ENCODE measurements at places on chromosomes 2 and 18. TPM values are rescaled to one million over a fixed set of nuclear protein-coding genes. Genes with fewer than 3 reads are reported as not detected.

GRCh38 chr18:9403795-9404564 lies 69.4 kb downstream of the TWSG1 start:
- no peak for DNase-seq

Gene CAPN13
- 0.22 TPM for polyA plus RNA-seq

DNA sequence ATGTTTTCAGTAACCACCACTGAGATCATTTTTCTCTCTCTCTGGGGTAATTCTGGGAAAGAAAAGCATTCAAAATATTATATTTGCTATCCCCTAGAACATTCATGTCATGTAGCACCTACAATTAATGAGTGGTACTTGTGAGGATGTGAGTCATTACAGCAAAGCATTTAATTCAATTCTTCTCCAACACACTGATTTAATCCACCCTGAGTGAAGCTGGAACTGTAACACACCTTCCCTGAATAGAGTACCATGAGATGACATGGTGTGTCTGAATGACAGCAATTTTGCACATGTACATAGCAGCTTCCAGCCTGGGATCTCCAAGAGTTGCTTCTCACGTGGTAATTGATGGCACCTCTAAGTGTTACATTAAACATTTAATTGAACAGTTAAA lies 207.1 kb upstream of the SLC14A2 start:
- no peak for DNase-seq

GRCh38 chr2:124254621-124255020 lies 229.5 kb downstream of the CNTNAP5 start:
- DNase-seq = peak; percentile 59

Gene C1GALT1C1L
- polyA plus RNA-seq = 1.2 TPM

Gene CERKL
- 11.0 TPM for polyA plus RNA-seq

DNA sequence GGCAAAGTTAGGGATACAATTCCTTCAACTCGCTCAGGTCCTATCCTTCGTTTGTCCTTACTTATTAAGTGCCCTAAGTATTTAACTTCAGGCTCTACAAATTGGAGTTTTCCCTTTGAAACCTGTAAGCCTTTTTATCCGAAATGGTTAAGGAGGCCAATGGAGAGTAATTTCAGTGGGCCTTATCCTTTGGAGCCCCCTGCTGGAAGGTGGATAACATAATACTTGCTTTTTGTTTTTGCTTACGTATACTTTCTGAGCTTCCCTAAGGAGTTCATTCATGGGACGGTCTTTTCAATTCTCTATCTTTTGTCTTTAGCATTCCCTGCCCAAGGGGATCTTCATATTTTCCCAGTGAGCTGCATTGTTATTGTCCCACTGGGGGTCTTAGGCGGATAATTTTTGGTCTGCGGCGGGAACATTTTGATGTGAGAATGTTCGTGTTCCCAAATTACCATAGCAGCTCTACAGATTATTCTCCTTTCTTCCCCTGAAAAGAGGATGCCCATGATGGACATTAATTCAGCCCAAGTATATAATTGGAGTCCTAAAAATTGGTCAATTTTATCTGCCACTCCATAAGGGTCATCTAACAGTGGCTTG lies 34.4 kb upstream of the TRAPPC8 start:
- no peak for DNase-seq

GRCh38 chr2:62471816-62472215 lies 34.2 kb downstream of the TMEM17 start:
- peak; percentile 86 for DNase-seq

DNA sequence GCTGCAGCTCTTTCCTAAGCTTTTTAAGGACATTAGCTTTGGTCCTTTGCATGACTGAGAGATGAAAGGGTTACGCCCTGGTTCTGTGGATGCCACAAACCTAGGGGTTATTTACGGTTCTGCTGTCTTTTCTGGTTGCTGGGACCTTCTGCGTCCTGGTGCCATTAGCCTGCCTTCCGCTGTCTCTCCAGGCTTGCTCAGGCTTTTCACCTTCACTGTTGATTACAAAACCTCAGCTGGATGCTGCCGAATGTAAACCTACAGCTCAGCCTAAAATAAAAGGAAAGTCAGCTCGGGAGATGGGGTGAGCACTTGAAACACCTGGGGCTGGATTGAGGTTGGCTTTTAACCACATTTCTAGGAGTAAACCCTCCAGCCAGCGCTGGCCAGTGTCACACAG lies 130.9 kb upstream of the ARHGAP28 start:
- DNase-seq = no peak

DNA sequence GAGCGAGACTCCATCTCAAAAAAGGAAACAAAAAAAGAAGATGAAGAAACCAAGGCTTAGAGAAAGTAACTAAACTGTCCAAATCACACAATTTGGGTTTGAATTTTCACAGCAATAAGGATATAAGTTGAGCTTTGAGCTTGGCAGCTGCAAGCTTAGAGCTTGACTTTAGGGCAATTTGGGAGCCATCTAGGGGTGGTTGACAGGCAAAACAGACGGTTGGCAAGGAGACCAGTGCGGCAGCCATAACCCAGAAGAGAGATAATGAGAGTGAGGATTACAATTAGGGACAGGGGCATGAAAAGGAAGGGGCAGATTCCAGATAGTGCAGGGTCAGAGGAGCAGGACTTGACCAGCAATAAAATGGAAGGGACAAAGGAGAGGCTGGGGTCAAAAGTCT lies 382.2 kb upstream of the HNRNPA3 start:
- DNase-seq = no peak
